ENCODE measurements at places on chromosomes 5 and 9.

DNA sequence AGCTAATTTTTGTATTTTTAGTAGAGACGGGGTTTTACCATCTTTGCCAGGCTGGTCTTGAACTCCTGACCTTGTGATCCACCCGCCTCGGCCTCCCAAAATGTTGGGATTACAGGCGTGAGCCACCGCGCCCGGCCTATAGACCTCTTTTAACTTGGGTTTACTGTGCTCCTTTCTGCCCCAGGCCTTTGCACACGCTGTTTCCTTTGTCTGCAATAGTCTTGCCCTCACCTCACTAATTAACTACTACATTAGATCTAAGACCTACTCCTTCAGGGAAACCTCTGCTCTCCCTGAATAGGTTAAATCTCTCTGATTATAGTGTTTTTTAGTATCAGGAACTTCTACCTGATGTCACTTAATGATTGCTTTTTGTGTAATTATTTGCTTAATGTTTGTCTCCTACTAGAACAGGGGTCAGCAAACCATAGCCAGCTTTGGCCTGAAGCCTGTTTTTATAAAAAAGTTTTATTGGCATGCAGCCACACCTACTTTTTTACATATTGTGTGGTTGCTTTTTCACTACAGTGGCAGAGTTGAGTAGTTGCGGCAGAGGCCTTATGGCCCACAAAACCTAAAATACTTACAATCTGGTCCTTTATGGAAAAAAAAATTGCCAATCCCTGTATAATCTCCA lies 31.2 kb upstream of the TLE1 start:
- no peak for DNase-seq

- DNase-seq, result no peak
Observed at GRCh38 chr9:129694243-129694646, 28.8 kb downstream of the PRRX2 start.

DNA sequence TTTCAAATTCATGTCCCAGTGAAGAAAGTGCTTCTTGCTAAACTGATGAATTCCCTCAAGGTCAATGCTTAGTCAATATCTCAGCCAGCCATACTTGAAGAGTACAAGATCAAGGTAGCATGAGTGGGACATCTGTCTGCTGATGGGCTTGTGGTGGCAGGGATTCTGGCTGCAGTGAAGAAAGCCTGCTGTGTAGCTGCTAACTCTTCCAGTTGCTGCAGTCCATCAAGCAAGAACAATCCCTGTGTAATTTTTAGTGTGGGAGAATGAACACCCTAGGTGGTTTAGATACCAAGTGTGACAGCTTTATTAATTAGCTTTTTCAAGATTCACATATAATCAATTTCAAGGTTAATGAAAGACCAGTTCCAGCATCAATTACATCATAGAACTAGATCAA lies 443.9 kb downstream of the TAF11L14 start:
- DNase-seq, result no peak

DNA sequence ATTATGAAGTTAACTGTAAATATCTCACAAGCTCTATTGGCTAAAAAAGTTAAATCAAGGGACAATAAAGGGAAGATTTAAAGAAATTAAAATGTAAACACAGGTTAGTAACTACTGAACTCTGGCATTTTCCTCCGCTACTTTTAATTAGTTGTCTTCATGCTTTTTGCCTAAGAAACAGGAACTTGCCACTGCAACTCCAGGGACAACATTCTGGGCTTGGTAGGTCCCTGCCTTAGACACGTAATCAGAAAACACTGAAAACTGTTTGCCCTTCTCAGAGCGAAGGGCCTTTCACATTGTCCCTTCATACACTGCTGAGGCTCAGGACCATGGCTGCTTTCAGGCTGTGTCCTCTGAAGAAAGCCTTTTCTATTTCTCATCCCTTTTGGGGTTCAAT lies 118.7 kb downstream of the CCDC192 start:
- no peak for DNase-seq

GRCh38 chr9:94780516-94780950 lies 54.0 kb downstream of the AOPEP start:
- no peak for DNase-seq

DNA sequence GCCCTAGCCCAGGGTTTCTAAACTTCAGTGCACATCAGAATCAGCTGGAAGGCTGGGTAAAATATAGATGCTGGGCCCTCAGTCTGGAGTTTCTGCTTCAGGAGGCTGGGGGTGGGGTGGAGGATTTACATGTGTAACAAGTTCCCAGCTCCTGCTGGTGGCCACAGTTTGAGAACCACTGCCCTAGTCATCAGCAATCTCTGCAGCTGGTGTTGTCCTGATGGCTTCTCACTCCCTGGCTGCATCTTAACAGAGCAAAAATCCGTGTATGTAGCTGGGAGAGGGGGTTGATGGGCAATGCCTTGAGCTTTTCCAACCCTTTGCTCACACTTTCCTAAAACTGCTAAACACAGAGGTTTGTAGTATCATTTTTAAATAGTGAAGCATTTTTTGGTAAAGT lies 186.0 kb upstream of the KLF9 start:
- DNase-seq, result no peak

DNA sequence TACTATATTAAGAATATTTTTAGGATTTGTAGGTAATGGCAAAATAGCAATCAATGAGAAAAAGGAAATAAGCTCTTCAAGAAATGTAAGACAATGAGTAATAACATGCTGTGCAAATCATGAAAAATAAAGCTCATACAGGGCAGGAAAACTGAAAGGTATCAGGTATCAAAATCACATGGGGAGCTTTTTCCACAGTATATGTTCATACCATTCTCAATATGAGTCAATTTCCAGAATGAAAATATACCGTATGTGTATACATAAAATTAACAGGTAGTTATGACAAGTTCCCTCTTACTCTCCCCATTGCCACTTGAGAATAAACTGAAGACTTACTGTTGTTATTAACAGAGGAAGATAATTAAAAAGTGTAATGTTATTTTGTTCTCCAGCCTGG lies 35.9 kb downstream of the EFCAB9 start:
- DNase-seq, result no peak

- DNase-seq, result no peak
Observed at GRCh38 chr5:6715758-6716628, 2.8 kb downstream of the TENT4A start.
